ENCODE measurements at places on chromosomes 2 and 18. TPM values are rescaled to one million over a fixed set of nuclear protein-coding genes. Genes with fewer than 3 reads are reported as not detected.

- no peaks in the 10 kb centered on the region for H3K4me1 ChIP-seq
- no peak overlapping the region for H3K4me3 ChIP-seq
- H3K27ac ChIP-seq, result no peak overlapping the region
- no peaks in the 10 kb centered on the region for H3K36me3 ChIP-seq
- no peak for DNase-seq
- H3K27me3 ChIP-seq, result no peaks in the 10 kb centered on the region
These were observed 108.7 kb downstream of the DPP10 start for GRCh38 chr2:114550895-114551793.

DNA sequence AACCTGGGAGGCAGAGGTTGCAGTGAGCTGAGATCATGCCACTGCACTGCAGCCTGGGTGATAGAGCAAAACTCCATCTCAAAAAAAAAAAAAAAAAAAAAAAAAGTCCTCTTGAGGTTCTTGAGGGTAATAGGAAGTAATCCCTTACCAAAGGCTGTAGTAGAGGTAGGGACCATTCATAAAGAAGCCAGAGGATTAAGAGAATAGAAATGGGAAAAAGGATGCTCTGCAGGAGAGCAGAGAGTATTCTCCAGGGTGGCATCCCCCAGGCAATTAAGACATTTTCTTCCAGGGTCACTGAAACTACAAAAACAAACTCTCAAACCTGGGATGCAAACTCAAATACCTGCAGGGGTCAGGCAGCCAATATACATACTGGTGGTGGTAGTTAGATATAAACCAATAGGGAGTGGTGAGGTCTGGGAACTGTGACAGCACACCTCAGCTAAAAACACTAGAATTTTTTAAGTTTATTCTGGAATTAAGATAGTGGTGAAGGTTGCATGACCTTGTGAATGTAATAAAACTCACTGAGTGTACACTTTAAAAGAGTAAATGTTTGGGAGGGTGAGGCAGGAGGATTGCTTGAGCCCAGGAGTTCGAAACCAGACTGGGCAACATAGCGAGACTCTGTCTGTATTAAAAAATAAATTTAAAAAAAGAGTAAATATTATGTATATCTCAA is 24.7 kb downstream of the RAPH1 start:
- no peaks in the 10 kb centered on the region for H3K4me1 ChIP-seq
- H3K27me3 ChIP-seq, result no peaks in the 10 kb centered on the region
- no peak for DNase-seq

GRCh38 chr2:119407430-119408220 is 24.0 kb upstream of the TMEM37 start:
- H3K27ac ChIP-seq, result no peak overlapping the region
- H3K27me3 ChIP-seq, result no peaks in the 10 kb centered on the region
- no peaks in the 10 kb centered on the region for H3K36me3 ChIP-seq
- DNase-seq, result no peak
- no peak overlapping the region for H3K4me3 ChIP-seq

DNA sequence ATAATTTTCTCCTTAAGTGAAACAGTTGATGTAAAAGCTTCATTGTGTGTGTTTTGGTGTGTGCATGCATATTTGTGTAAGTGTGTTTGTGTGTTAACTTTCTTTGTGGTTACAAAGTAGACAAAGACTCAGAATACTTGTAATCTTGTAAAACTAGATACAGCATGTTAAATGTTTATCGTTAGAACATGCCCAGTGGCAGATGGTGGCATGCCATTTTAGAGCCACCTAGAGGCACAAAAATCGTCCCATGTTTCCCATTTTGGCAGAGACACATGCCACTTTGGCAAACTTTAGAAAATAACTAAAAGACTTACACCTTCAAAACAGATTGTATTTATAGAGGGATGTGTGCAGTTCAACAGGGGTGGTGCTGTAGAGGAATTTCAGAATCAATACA is 224.1 kb downstream of the LRP1B start:
- no peaks in the 10 kb centered on the region for H3K4me1 ChIP-seq
- no peak overlapping the region for H3K27ac ChIP-seq
- H3K36me3 ChIP-seq, result no peaks in the 10 kb centered on the region
- DNase-seq, result no peak
- H3K27me3 ChIP-seq, result no peaks in the 10 kb centered on the region

Gene NPC1
- total RNA-seq, result 47.2 TPM

GRCh38 chr2:29747786-29748470 is 173.5 kb downstream of the ALK start:
- no peaks in the 10 kb centered on the region for H3K27me3 ChIP-seq
- no peaks in the 10 kb centered on the region for H3K4me1 ChIP-seq
- no peak overlapping the region for H3K27ac ChIP-seq
- no peak for DNase-seq
- H3K4me3 ChIP-seq, result no peak overlapping the region

- no peak overlapping the region for H3K27ac ChIP-seq
- H3K4me3 ChIP-seq, result no peak overlapping the region
- H3K36me3 ChIP-seq, result no peaks in the 10 kb centered on the region
- no peak for DNase-seq
- H3K27me3 ChIP-seq, result no peaks in the 10 kb centered on the region
- peaks cover 13% of the 10 kb centered on the region for H3K4me1 ChIP-seq
These were observed 15.6 kb upstream of the RHOB start for GRCh38 chr2:20431301-20431698.
